ENCODE measurements at places on chromosomes 16 and 17.

GRCh38 chr16:12410837-12411490 is 392.7 kb downstream of the CPPED1 start:
- DNase-seq, result no peak

- no peak for DNase-seq
These were observed 46.2 kb downstream of the CYB561 start for GRCh38 chr17:63399856-63400255.

GRCh38 chr17:22703204-22703603 is 1010.9 kb downstream of the KCNJ18 start:
- DNase-seq, result no peak

GRCh38 chr17:83124871-83125514 is 45.6 kb downstream of the METRNL start:
- no peak for DNase-seq

- DNase-seq, result no peak
These were observed 133.6 kb downstream of the HS3ST3B1 start for GRCh38 chr17:14434506-14434905.
